Fibroblast of lung (primary cell): ENCODE measurements at places on chromosomes 13 and 19. TPM values are rescaled to one million over a fixed set of nuclear protein-coding genes. Genes with fewer than 3 reads are reported as not detected.
A peak's percentile ranks its signal among the peaks of the same experiment; 100 is the strongest.

DNA sequence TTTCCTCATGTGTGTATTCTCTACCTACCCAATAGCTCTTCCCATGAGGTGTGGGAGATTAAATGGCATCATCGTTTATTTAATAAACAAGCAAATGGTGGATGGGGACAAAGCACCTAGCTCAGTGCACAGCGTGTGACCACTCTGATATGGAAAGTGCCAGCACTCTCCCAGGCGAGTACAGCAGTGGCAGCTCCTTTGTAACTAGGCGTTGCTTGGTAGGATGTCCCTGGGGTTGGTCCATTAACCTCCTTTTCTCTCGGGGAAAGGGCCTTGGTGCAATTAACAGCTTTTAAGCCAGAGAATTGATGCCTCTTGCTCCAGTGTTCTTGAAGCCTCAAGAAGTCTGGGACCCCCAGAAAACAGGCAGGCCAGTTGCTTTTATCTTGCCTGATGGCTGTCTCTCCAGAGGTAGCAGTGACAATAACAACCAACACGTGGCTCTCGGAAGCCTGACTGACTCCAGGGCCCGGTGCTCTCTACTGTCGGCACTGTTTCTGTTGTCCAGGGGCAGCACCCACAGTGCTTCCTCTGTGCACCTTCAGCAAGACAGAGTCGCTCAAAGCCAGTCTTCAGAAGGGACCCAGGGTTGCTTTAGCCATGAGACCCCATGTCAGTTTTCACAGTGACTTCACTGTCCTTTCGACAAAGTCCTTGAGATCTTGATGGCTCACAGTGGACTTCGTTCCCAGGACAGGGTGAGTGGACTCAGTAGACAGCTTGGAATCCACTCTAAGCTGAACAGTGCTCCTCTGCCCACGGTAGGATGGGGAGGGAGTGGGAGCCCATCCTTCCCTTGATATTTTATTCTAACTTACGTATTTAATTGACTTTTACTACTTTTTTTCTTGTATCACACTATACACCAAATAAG is 33.9 kb upstream of the NPAS1 start:
- no peak overlapping the region for H3K4me3 ChIP-seq
- H3K4me1 ChIP-seq, result peaks cover 21% of the 10 kb centered on the region
- no peak overlapping the region for H3K27ac ChIP-seq
- no peaks in the 10 kb centered on the region for H3K27me3 ChIP-seq

DNA sequence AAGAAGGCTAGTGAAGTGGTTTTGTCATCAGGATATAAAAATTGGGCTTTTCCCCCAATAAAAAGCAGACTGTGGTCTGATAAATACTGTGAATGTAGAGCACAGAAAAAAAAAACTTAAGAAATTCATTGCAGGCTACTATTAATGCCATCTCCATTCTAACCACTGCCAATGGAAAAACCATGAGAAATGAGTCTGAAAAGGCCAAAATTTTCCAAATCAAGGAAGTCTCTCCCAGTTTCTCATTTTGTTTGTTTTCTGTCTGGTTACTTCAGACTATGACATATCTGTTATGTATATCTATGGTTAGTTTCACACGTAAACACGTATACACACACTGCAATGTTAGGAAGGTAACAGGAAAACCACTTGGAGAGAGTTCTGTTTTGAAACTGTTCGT is 193.6 kb upstream of the TSC22D1 start:
- DNase-seq, result no peak
- no peak overlapping the region for H3K27ac ChIP-seq
- H3K4me1 ChIP-seq, result no peaks in the 10 kb centered on the region
- no peaks in the 10 kb centered on the region for H3K36me3 ChIP-seq
- H3K4me3 ChIP-seq, result no peak overlapping the region

GRCh38 chr19:49677231-49677900 is at the start of gene PRMT1:
Gene PRMT1 (plus strand): TSS chr19:49677271. CDS start chr19:49677281, 10 bp downstream.
- peaks cover 5% of the 10 kb centered on the region for H3K36me3 ChIP-seq
- peaks cover 4% of the 10 kb centered on the region for H3K4me1 ChIP-seq
- DNase-seq, result peak; percentile 29
- H3K4me3 ChIP-seq, result peak within 1 kb of the TSS; percentile 76
- H3K27ac ChIP-seq, result peak within 1 kb of the TSS; percentile 98
- H3K27me3 ChIP-seq, result no peaks in the 10 kb centered on the region

GRCh38 chr19:20247016-20247683 is 80.1 kb downstream of the ZNF486 start:
- H3K27ac ChIP-seq, result no peak overlapping the region
- H3K4me1 ChIP-seq, result no peaks in the 10 kb centered on the region
- no peaks in the 10 kb centered on the region for H3K36me3 ChIP-seq
- no peaks in the 10 kb centered on the region for H3K27me3 ChIP-seq

DNA sequence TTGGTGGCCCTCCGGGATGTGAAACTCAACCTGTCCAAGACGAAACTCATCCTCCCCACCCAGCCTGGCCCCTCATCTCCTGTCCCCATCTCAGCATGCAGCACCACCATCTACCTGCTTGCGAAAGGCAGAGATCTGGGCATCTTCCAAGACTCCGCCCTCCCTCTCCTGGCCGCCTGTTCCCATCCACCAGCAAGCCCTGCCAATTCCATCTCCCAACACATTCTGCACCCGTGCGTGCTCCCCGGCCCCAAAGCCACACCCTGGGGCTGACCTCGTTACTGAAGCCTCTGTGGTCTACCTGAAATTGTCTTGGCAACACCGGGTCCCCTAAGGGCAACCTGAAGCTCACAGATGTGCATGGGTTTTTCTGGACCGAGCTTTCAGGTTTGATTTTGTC is 13.2 kb upstream of the CAMSAP3 start:
- H3K27me3 ChIP-seq, result no peaks in the 10 kb centered on the region
- H3K4me3 ChIP-seq, result no peak overlapping the region

DNA sequence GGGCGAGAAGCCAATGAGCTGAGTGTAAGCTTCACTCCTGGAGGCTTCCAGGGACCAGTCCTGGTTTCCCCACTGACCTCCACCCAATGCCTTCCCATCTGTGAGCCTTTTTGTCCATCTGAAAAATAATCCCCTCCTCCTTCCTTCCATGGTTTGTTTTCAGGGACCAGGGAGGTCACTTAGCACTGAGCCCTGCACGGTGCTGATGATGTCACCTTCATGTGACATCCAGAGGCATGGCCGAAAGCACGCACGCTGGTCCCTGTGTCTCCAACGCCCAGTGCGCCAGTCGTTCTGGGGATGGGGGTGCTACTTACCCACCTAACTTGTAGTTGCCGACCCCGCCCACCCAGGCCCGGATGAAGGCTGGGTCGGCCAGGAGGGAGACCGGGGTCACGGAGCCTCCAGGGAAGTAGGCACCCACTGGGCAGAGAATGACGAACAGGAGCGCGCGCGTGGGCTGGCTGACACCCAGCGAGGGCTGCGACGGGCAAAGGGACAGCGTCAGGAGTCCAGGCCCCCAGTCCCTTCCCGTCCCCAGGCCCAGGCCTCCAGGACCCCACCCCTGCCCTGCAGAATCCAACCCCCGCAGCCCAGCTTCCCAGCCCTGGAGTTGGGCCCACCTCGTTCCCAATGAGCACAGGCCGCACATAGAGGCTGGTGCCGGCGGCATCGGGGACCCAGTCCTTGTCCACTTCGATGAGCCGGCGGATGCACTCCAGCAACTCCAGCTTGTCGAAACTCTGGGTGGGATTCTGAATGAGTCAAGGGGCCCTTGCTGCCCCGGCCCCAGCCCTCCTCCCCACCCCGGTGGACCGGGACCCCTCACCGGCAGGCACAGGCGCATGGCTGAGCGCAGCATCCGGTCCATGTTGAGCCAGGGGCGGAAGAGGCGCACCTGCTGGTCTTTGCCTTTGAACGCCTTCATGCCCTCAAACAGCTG is 11.2 kb downstream of the BCAT2 start:
- peaks cover 3% of the 10 kb centered on the region for H3K4me1 ChIP-seq
- no peak overlapping the region for H3K27ac ChIP-seq
- no peaks in the 10 kb centered on the region for H3K27me3 ChIP-seq
- no peak for DNase-seq
- H3K36me3 ChIP-seq, result peaks cover 1% of the 10 kb centered on the region

GRCh38 chr13:100130092-100130491 is 41.2 kb downstream of the PCCA start:
- no peak overlapping the region for H3K27ac ChIP-seq
- H3K4me3 ChIP-seq, result no peak overlapping the region
- H3K27me3 ChIP-seq, result no peaks in the 10 kb centered on the region
- peaks cover 5% of the 10 kb centered on the region for H3K4me1 ChIP-seq

DNA sequence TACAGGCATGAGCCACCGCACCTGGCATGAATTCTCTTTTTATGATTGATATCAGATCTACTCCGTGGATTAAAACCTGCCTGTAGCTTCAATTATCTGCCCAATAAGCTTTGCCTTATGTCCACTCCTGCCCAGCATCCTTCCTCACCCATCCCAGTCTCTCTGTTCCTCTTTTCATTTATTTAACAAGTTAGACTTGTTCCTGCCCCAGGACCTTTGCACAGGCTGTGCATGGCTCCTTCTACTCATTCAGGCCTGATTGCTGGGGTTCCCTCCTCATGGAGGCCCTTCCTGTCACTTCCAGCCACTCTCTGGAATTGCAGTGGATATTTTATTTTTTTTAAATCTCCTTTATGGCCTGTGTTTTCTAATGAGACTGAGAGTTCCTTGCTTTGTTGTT is 27.6 kb downstream of the SMARCA4 start:
- H3K27me3 ChIP-seq, result no peaks in the 10 kb centered on the region
- H3K4me3 ChIP-seq, result no peak overlapping the region
- H3K36me3 ChIP-seq, result peaks cover 18% of the 10 kb centered on the region
- no peak overlapping the region for H3K27ac ChIP-seq
- DNase-seq, result no peak
- H3K4me1 ChIP-seq, result no peaks in the 10 kb centered on the region

Gene WIZ
- total RNA-seq, result 5.6 and 9.7 TPM in 2 replicates

Gene NLRP5
- total RNA-seq, result not detected in 2 replicates

Gene ADGRE1
- under 0.01 TPM in 1 of 2 replicates, not detected in the other for total RNA-seq

Gene SMIM44
- total RNA-seq, result not detected in 2 replicates

Gene HAUS8
- total RNA-seq, result 2.0 and 2.1 TPM in 2 replicates

Gene SPACA7
- total RNA-seq, result not detected in 2 replicates

Gene CDKN2D
- total RNA-seq, result 3.9 and 10.7 TPM in 2 replicates
